Chondrocyte (in vitro differentiated cells): ENCODE measurements at places on chromosomes 12 and 14. TPM values are rescaled to one million over a fixed set of nuclear protein-coding genes. Genes with fewer than 3 reads are reported as not detected.

- H3K4me3 ChIP-seq, result no peak overlapping the region
- DNase-seq, result no peak
- H3K4me1 ChIP-seq, result no peaks in the 10 kb centered on the region
- H3K27me3 ChIP-seq, result peaks cover 27% of the 10 kb centered on the region
- H3K36me3 ChIP-seq, result no peaks in the 10 kb centered on the region
- H3K27ac ChIP-seq, result no peak overlapping the region
These were observed 6.6 kb downstream of the RTN1 start for GRCh38 chr14:59863806-59864525.

GRCh38 chr14:106788534-106788933 lies 1262.2 kb downstream of the TMEM121 start:
- H3K27me3 ChIP-seq, result no peaks in the 10 kb centered on the region
- H3K27ac ChIP-seq, result no peak overlapping the region
- no peak overlapping the region for H3K4me3 ChIP-seq
- H3K4me1 ChIP-seq, result no peaks in the 10 kb centered on the region
- H3K36me3 ChIP-seq, result no peaks in the 10 kb centered on the region

- H3K27me3 ChIP-seq, result peaks cover 61% of the 10 kb centered on the region
- peak overlapping the region; percentile 63 for H3K4me3 ChIP-seq
- H3K4me1 ChIP-seq, result peaks cover 11% of the 10 kb centered on the region
- no peak overlapping the region for H3K27ac ChIP-seq
- DNase-seq, result no peak
These were observed 12.7 kb upstream of the GPATCH2L start for GRCh38 chr14:76138758-76139723.

- H3K27ac ChIP-seq, result no peak overlapping the region
- no peaks in the 10 kb centered on the region for H3K4me1 ChIP-seq
- peaks cover 32% of the 10 kb centered on the region for H3K27me3 ChIP-seq
These were observed 104.0 kb downstream of the C14orf39 start for GRCh38 chr14:60381909-60382308.

Gene LRRC9
- total RNA-seq, result not detected in 3 replicates
